CD4-positive, alpha-beta T cell (primary cell): ENCODE measurements at places on chromosomes 11 and 22. TPM values are rescaled to one million over a fixed set of nuclear protein-coding genes. Genes with fewer than 3 reads are reported as not detected.

DNA sequence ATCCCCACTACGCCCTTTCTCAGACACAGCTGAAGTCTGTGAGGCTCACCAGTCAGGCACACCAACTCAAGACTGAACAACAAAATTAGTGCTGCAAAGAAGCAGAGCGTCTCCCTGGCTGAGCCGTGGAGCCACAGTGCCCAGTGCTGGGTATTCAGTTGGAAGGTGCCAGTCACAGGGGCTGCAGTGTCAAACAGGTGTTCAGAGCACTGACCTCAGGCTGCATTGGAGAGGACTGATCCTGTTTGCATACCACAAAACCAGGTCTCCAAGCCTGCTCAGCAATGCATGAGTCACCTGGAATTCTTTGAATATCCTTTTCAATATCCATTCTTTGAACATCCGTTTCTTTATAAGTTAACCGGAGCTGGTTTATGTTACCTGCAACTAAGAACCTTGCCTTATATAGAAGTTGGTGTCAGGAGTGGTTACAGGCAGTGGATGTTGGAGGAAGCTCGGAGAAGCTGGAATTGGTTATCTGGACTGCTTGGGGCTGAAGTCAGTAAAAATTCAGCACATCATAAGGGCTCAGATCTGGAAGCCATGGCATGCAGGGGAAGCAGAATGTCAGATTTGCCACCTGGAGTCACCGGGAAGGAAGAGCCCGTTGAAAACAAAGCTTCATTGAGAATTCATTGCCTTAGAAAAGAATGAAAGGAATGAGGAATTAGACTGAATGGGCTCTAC is 30.3 kb downstream of the PDGFB start:
- no peaks in the 10 kb centered on the region for H3K4me1 ChIP-seq
- H3K27me3 ChIP-seq = peaks cover 14% of the 10 kb centered on the region
- no peak overlapping the region for H3K27ac ChIP-seq
- no peaks in the 10 kb centered on the region for H3K36me3 ChIP-seq
- DNase-seq = no peak

DNA sequence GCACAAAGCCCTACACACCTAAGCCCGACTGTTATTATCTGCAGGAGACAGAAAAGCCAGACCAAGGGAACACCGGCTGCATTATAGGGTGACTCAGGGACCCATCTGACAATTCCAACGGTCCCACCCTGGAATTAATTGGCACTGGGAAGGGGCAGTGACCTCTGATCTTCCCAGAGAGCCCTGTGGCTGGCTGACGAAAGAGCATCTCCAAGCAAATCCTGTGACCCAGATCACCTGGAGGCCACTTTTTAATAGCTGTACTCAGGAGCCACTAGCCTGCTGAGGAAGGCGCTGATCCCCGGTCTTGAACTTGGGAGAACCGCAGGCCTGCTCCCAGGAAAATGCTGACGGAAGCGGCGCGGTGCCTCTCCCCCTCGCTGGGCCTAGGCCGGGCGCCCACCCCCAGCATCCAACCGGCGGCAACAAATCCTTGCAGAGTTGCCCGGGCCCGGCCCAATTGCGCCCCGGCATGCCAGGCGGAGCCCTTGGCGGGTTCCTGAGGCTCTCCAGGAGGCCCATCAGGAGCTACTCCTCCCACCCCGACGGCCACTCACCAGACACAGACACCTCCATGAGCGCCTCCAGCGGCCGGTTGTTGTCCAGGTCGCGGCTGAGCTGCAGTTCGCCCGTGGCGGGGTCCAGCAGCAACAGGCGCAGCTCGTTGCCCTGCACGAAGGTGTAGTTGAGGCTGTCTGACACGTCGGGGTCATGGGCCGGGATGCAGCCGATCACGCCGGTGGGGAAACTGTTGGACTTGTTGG is 4.2 kb downstream of the CELSR1 start:
- H3K4me3 ChIP-seq = no peak overlapping the region
- DNase-seq = no peak
- H3K27me3 ChIP-seq = peaks cover 12% of the 10 kb centered on the region
- H3K27ac ChIP-seq = no peak overlapping the region
- H3K36me3 ChIP-seq = no peaks in the 10 kb centered on the region
- peaks cover 3% of the 10 kb centered on the region for H3K4me1 ChIP-seq

GRCh38 chr11:88040148-88040496 is 135.1 kb downstream of the RAB38 start:
- H3K36me3 ChIP-seq = no peaks in the 10 kb centered on the region
- no peak for DNase-seq
- no peak overlapping the region for H3K27ac ChIP-seq
- no peaks in the 10 kb centered on the region for H3K27me3 ChIP-seq
- no peaks in the 10 kb centered on the region for H3K4me1 ChIP-seq

DNA sequence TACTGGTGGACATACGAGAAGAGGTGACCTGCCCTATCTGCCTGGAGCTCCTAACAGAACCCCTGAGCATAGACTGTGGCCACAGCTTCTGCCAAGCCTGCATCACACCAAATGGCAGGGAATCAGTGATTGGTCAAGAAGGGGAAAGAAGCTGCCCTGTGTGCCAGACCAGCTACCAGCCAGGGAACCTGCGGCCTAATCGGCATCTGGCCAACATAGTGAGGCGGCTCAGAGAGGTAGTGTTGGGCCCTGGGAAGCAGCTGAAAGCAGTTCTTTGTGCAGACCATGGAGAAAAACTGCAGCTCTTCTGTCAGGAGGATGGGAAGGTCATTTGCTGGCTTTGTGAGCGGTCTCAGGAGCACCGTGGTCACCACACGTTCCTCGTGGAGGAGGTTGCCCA is 6.9 kb downstream of the TRIM6 start:
- peaks cover 2% of the 10 kb centered on the region for H3K27me3 ChIP-seq
- H3K4me3 ChIP-seq = no peak overlapping the region
- no peaks in the 10 kb centered on the region for H3K4me1 ChIP-seq

GRCh38 chr22:17807578-17808410 is 33.5 kb upstream of the BID start:
- peaks cover 23% of the 10 kb centered on the region for H3K36me3 ChIP-seq
- no peak overlapping the region for H3K27ac ChIP-seq
- DNase-seq = no peak
- no peaks in the 10 kb centered on the region for H3K27me3 ChIP-seq
- no peak overlapping the region for H3K4me3 ChIP-seq
- no peaks in the 10 kb centered on the region for H3K4me1 ChIP-seq

DNA sequence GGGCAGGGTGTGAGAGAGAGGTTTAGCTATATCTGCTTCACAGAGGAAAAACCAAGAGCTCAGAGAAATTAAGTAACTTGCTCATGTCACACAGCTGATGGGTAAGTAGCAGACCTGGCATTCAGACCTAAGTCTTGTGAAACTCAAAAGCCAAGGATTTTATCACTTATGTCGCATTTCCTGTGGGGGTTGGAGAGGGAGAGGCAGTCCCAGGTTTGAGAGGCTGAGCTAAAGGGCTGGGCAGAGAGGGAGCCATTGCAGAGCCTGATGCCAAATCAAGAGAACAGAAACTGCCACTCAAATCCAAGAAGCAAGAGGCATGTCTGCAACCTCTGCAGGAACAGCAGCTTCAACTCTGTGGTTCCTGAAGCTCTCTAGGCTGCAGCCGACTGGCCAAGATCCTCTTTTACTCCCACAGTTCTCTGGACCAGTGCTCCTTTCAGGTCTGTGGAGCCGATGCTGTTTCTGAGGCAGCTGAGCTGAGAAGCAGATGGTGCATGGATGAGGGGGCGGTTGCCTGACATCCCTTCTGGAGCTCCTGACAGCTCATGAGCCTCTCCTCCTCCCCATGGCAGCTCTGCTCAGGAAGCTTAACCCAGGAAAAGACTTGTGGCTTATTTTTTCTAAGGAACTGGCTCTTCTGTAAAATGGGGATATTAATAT is 47.6 kb upstream of the NAV2 start:
- H3K27ac ChIP-seq = no peak overlapping the region
- no peak overlapping the region for H3K4me3 ChIP-seq
- H3K27me3 ChIP-seq = peaks cover 2% of the 10 kb centered on the region

The FOLH1 gene
- total RNA-seq = not detected

The APOA5 gene
- total RNA-seq = not detected
